Stimulated activated CD8-positive, alpha-beta memory T cell treated with anti-CD3 and anti-CD28 coated beads, Interleukin-7, amount 100 ng/mL, for 48 hours (primary cell): ENCODE measurements at places on chromosomes 3 and 15.

- no peak for DNase-seq
Measured at GRCh38 chr3:159858650-159859049, 130.0 kb upstream of the IL12A start.

DNA sequence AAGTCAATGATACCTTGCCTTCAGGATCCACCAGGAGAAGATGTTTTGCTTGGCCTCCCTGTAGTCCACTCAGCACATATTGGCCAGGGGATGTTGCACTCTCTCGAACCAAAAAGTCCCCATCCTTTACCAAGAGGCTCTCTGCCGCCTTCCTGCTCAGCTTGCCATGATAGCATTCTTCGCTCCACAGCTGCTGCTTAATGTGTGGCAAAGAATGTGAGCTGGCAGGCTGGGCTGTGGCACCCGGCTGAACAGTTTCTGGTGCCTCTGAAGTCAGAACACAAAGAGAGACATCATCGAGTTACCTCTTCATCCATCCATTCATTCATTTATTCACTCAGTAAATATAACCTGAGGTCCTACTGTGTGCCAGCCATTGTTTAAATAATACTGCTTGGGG lies 23.9 kb upstream of the CEP152 start:
- no peak for DNase-seq

GRCh38 chr3:148026009-148026588 lies 616.9 kb downstream of the ZIC1 start:
- DNase-seq: no peak

DNA sequence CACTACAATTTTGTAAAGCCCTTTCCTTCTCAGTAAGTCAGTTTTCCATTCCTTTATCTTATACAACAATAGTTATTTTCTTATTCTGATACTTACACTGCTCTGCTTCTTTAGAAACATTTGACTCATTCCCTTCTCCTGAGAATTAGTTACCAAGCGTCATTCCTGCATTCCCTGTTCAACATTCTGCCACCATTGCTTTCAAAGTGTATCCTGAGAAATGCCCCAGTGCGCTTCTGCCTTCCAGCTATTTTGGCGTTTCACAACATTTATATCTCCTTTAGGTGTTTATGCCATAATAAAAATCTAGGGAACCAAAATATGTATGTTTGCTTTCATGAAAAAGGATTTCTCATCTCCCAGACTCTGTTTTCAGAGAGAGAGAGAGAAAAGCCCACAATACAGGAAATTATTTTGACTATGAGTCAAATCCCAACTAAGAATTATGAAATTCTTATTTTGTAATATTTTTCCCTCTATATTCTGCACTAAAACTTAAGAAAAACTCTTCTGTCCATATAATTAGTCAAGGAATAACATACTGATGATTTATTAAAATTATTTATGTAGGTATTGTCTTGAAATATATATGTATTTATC lies 118.2 kb upstream of the RAP2B start:
- DNase-seq: no peak

- no peak for DNase-seq
Measured at GRCh38 chr3:72892081-72892775, 4.4 kb downstream of the GXYLT2 start.

DNA sequence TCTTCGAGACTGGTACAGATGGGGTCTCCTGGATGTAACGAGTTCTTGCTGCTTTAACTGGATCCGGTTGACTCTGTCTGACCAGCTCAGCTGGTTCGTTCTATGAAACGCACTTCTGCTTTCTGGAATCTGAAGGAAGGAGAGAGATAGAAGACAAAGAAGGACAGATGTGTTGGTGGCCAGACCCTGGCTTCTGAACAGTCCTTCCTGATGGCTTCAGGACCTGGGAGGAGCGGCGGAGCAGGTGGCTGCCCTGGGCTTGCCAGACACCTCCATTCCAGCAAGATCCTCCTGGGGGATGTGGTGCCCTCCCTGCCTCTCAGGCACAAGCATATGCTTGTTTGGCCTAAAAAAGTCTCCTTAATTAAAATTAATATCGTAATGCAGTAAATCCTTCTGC lies 99.9 kb downstream of the APBA2 start:
- no peak for DNase-seq

GRCh38 chr3:46660543-46661523 lies 32.6 kb downstream of the ALS2CL start:
- no peak for DNase-seq

GRCh38 chr3:108088697-108089096 lies 2.1 kb downstream of the CD47 start:
- DNase-seq: no peak

DNA sequence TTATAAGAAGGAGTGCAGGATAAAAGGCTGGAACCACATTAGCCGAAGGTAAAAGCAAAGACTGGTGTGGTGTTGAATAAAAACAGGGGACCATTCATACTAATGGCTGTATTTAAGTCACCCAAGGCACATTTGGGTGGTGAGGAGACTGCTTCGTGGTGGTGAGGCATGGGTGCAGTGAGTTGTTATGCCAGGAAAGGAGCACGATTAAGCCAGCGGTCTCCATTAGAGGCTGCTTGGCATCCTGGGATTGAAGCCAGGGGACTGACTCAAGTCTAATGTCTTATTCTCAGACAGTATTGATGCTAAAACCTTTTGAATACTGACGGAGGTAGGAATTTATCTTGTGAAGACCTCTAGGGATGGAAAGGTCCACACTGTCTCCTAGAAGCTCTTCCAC lies 21.9 kb downstream of the FEM1B start:
- no peak for DNase-seq
